ENCODE measurements at places on chromosomes 1 and 21.

- no peak for DNase-seq
Observed at GRCh38 chr21:30463713-30464112, 16.5 kb downstream of the KRTAP19-1 start.

GRCh38 chr21:43605320-43606215, 53.7 kb downstream of the HSF2BP start:
- no peak for DNase-seq

DNA sequence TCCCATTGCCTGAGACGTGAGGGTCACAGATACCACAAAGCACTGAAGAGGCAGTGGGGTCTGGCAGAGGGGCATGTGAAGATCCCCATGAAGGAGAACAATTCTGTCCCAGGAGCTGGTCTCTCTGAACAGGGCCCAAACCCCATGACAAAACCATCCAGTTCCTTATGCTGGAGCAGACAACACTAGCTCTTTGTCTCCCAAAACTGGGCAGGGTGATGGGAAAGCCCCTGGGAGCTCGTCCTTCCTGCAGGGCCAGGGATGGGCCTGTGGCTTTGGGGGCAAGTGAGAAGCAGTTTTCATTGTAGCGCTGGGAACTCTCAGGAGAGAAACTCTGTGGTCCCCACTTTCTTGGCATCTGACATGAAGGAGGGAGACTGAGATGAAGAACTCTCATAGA, 8.8 kb downstream of the ETV3L start:
- no peak for DNase-seq

DNA sequence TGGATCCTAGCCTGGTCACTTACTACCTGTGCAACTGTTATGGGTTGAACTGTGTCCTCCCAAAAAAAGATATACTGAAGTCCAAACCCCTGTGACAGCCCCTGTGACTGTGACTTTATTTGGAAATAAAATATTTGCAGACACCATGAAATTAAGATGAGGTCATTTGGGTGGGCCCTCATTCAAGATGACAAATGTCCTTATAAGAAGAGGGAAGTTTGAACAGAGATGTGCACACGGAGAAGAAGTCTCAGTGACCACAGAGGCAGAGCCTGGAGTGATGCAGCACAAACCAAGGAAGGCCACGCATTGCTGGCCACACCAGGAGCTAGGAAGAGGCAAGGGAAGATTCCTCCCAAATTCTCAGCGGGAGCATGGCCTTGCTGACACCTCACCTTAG, 249.7 kb upstream of the RUNX1 start:
- DNase-seq = no peak

- no peak for DNase-seq
Observed at GRCh38 chr1:8330271-8331125, 12.6 kb downstream of the SLC45A1 start.

DNA sequence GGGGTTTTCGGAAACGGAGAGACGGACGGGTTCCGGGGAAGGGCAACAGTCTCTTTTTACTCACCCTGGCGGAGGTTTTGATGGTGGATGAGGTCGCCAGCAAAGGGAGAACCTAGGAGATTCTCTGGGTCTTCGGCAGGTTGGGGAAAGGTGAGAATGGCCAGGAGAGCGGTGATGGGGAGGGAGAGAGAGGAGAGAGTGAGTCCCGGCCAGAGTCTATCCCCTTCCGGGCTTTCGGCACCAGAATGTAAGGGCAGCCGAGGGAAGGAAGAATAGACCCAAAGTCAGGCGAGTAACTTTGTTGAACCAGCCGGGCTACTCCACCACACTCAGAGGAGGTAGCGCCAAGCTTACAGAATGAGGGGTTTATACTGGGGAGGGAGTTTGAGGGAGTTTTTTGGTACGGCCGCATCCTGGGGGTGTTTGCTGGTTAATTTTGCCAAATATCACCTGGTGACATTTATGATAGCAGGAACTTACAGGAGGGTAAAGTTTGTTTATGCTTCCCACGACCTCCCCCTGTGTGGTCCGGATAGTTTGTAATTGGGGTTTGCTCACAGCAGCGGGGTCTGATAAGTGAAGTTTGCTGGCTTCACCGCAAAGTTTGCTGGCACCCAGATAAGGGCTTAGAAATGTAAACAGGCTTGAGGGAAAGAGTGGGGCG, 141.1 kb upstream of the ETV3 start:
- no peak for DNase-seq

DNA sequence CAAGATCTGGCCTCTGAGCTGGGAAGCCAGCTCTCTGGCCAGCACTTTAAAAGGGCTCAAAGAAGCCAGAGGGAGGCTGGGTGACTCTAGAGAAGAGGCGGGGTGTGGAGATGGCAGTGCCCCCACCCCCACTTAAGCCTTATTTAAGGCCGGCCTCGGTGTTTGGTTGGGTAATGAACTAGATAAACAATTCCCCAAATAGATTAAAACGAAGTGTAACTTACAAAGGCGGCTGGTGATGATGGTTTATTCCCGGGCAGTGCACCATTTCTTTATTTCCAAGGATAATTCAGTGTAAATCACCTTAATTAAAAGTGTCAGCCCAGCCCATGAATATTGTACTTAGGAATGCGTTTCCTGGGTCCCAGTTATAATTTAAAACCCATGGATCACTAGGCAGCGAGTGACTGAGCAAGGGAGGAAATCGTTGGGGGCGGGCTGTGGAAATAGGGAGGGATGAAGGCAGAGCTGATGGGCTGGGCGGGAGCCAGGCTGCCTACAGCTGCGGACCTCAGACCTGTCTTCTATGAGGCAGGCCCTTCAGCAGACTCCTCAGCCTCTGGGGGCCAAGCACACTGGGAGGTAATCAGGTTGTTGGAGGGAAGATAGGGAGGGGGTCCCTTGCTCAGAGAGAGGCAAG, 54.9 kb downstream of the TMEM53 start:
- DNase-seq = no peak

- DNase-seq = no peak
Observed at GRCh38 chr1:39676948-39677548, 5.1 kb upstream of the NT5C1A start.

GRCh38 chr1:27592931-27593677, 10.8 kb downstream of the AHDC1 start:
- DNase-seq = no peak

DNA sequence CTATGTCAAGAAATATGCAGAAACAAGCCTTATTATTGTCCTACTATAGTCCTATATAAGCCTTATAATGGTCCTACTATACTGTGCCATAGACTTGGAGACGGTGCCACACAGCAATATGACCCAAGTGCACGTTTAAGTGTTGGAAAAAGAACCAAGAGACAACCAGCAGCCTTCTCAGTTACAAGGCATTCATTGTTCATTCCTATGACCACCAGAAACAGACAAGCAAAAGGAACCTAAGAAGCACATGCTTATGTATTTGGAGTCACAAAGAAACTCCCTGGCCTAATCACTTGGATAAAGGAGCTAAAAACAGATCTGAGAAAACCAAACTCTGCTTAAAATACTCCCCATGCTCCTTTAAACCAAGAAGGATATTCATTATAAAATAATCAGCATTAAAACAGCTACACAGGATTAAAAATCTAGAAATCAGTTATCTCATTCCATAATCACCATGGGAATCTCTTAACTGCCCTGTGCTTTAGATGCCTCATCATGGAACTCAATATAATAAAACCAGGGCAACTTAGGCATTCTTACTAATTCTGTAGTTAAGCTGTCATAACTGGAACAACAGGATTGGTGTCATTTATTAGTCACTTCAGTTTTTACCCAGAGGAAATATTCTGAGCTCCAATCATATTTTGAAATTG, 7.0 kb downstream of the COLGALT2 start:
- DNase-seq = no peak

GRCh38 chr21:26847921-26848320, 2.7 kb upstream of the ADAMTS1 start:
- DNase-seq = no peak

DNA sequence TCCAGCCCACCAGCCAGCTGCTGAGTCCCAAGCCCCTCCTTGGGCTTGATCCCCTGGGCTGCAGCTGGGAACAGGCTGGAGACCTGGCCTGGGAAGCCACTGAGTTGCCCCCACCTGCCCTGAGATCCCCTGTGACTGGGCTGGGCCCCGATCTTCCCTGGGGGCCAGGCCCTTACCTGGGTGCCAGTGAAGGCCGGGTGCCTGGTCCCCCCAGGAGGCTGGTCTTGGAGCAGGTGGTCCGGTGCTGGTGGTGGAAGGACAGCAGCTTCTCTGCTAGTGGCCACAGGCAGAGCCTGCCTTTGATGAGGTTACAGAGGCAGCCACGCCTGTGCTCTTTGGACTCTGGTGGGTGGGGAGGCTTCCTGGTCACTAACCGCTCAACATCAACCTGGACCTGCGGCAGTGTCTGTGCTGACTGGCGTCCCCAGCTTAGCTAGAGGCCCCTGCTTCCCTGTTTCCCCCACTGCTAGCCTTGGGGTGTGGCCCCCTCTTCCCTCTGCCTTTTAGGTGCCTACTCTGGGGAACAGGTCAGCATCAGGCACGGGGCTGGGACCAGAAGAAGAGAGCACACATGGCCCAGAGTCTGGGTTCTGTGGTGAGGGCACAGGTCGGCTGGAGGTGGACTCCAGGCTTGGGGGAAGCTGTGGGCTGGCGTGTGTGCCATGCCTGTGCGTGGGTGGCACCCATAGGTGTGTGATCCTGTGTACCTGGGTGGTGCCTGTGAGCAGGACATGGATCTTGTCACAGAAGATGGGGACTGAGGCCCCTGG, at the start of gene EPS8L3:
Gene EPS8L3, minus strand, starts transcription at position 278 of the 770 bp plus-strand sequence. CDS start 2,174 bp downstream, outside the sequence.
- no peak for DNase-seq

GRCh38 chr1:113138778-113139177, 65.8 kb downstream of the LRIG2 start:
- no peak for DNase-seq

DNA sequence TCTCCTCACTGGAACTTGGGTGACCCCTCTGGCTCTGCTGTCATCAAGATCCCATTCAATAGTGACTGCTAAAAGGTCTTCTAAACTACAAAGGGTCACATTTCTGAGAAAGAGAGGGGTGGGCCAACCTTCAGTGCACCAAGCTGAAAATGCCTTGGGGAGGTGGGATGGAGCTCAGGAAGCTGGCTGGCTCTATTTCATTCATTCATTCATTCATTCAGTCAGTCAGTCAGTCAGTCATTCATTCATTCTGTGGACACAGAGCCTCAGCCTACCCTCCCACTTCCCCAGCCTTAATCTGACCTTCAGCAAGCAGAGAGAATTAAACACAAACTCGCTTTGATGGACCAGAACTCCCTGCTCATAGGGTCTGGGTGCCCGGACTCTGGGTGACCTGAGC, 11.7 kb downstream of the RUNX3 start:
- no peak for DNase-seq

DNA sequence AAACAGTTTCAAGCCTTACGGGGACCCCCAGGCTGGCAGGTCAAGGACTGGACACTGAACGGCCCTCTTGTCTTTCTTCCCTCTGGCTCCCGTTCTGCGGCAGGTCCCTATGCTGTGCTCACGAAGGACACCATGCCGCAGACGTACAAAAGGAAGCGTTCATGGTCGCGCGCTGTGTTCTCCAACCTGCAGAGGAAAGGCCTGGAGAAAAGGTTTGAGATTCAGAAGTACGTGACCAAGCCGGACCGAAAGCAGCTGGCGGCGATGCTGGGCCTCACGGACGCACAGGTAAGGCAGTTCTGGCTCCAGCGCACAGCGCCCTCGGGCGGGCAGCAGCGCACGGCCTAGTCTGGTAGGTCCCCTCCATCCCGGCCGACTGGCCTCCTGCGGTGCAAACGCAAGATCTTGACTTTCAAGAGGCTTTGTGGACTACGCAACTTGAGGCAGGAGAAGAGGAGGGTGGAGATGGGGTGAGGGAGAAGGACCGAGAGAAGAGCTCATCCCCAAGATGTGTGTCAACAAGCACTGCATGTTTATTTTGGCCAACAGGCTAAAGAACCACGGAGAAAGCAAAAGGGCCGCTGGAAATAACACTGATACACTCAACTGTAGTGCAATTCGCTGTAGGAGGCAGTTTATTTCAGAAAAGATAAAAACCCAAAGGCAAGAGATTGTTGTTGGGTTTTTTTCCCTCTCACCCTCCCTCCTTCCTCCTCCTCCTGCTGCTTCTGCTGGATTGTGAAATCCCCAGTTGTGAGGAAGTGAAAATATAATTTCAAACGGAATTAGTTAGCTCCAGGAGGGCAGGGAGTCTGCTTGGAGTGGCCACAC, 3.0 kb downstream of the HLX start:
- DNase-seq = no peak

DNA sequence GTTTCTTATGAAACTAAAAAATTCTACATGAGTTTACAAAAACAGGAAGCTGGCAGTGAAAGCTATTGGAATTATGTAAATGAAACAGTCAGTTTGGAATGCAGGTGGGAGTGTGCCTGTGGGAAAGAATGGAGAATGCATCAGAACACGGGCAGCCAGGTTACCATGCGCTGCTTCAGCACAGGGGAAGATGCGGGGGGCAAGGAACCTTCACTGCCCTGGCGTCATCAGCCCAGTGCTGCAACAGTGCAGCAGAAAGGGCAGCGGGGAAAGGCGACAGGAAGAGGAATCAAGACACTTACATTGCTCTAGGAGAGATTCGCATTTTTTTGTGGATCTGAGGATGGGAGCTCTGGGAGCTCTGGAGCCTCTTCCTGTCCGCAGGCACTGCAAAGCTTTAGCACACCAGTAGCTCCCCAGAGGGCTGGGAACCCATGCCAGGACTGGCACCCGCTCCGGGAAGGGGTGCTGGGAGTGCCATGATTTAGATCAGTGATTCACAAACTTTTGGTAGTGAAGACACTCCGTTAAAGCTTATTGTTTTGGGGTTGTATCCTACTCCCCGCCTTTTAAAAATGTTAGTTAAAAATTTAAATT, 64.1 kb upstream of the WDR26 start:
- DNase-seq = no peak

- DNase-seq = no peak
Observed at GRCh38 chr1:245603311-245603865, 448.6 kb downstream of the KIF26B start.

DNA sequence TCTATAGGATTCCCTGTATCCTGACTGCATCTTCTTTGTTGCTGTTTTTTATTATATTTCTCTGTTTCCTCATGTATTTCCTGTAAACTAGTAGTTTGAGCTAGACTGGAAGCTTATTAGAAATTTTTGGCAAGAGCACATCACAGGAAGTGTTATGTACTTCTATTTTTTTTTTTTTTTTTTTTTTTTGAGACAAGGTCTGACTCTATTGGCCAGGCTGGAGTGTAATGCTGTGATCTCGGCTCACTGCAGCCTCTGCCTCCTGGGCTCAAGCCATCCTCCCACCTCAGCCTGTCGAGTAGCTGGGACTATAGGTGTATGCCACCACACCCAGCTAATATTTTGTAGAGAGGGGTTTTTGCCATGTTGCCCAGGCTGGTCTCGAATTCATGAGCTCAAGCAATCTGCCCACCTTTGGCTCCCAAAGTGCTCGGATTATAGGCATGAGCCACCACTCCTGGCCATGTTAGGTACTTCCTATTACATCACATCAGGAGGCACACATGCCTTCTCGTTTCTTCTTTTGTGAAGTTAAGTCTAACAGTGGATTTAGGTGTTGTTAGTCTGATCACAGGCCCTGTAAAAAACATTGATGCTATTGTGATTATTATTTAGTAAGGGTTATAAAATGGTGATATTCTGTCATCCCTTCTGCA, 12.5 kb downstream of the C1orf21 start:
- DNase-seq = no peak

Measured in stimulated activated CD4-positive, alpha-beta T cell treated with anti-CD3 and anti-CD28 coated beads, TNF-alpha, amount 100 ng/mL, for 1 hour (primary cell).